Right renal cortex interstitium (tissue), 3 donors: ENCODE measurements at places on chromosomes 16 and 17. TPM values are rescaled to one million over a fixed set of nuclear protein-coding genes. Genes with fewer than 3 reads are reported as not detected.

- DNase-seq = no peak
Measured at GRCh38 chr16:80063713-80064069, 463.2 kb upstream of the MAF start.

- peak; percentile 45 for DNase-seq
Measured at GRCh38 chr16:2082171-2082982, 34.6 kb downstream of the TSC2 start.

The PRAC1 gene
- polyA plus RNA-seq = not detected

The MEIOB gene
- 1.3 TPM for polyA plus RNA-seq

The TNP2 gene
- polyA plus RNA-seq = not detected
